ENCODE measurements at places on chromosomes 7 and 10. TPM values are rescaled to one million over a fixed set of nuclear protein-coding genes. Genes with fewer than 3 reads are reported as not detected.

Gene STEAP4
- total RNA-seq, result not detected

DNA sequence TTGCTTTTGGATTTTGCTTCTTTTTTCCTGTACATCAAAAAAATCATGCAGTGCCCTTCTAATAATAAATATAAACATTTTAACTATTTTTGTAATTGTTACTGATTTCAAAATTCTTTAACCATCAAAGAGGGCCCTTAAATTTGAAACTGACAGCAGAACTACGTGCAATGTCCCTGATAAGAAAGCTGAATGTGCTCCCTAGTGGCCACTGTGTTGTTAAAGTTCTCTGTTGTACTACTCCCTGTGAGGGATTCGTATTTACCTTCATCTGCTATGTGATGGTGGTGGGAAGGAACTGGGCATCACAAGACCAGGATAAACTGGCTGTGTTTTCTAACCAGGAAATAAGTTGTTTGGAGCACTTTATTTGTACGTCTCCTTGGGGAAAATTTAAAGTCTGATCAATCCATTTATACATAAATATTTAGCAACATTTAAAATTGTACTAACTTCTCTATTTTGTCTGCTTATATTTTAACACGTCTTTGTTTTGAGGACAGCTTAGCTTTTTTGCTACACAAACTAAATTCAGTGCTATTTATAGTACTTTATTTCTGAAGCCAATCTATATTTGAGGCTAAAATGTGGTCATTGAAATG, 322.4 kb downstream of the HGF start:
- peak; percentile 56 for DNase-seq

Gene PNLIP
- not detected for total RNA-seq

Gene AEBP1
- 65.0 TPM for total RNA-seq

GRCh38 chr10:695396-695795, 5.9 kb upstream of the DIP2C start:
- DNase-seq, result no peak

DNA sequence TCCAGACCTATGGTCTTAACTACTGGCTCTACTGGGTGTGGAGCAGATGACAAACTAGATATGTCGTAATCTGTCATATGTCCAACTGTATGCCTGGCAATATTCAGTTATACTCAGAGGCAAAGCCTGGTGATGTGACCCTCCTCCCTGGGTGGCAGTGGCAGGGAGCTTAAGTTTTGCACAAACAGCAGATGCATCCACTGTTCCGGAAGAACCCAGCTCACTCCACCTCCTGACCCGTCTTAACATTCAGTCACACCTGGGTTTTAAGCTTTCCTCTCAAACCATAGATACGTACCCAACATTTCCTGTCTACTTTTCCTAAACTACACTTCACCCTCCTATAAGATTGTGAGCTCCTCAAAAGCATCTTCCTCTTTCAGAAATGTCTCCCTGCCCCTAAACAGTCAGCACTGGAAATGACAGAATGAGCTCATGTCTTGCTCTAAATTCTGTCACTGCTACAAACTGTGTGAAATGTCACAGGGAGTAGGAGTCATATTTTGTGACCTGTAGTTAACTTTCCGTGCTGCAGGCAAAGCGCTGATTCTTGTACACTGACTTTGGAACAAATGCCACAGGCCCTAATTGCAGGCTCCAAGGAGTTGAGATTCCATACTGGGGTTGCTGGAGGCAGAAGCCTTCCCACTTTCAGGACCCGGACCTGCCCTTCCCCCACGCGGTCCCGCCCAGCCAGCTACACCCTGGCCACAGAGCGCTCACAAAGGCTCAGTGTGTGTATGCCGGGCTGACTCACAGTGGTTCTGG, 23.9 kb downstream of the SCD start:
- peak; percentile 90 for DNase-seq

- DNase-seq, result no peak
Observed at GRCh38 chr10:25056726-25057125, 40.3 kb downstream of the THNSL1 start.

- no peak for DNase-seq
Observed at GRCh38 chr7:35658606-35659201, 36.2 kb downstream of the HERPUD2 start.

- no peak for DNase-seq
Observed at GRCh38 chr10:79066411-79067240, 2.1 kb upstream of the ZMIZ1 start.

GRCh38 chr7:80634505-80634904, 3.9 kb upstream of the CD36 start:
- peak; percentile 72 for DNase-seq

DNA sequence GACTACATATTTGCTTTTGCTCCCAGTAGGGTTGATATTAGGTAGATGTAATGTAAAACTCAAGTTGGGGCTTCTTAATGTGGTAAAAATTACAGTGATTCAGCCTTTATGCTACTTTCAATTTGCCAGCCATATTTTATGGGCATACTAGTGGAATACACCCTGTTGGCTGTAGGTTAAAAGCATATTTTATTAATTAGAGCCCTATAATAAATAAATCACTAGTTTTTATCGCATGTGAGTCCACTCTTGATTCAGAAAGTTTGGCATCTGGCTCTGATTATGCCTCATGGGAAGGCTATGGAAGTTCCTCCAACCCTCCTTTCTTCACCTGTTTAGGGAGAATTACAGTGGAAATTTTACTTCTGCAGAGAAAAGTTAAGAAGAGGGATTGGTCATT, 390.9 kb downstream of the GATA3 start:
- DNase-seq, result no peak

DNA sequence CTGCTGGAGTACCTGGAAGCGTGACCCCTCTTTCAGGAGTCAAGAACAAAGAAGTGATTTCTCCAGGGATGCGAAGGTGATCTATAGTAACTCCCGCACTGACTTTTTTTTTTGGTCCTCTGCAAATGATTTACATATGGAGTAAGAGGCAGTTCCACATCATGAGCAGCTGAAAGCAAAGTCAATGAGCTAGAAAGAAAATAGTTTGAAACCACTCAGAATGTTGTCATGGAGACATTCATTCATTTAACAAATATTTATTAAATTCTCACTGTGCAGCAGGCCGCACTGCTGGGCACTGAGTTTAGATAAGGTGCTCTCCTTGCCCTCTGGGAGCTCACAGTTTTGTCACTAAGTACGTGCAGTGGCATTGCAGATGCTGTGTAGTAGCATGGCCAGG, 206.7 kb downstream of the CAMK1D start:
- DNase-seq, result no peak

Gene IDI2
- not detected for total RNA-seq

- DNase-seq, result no peak
Observed at GRCh38 chr10:78304091-78305045, 270.7 kb downstream of the RPS24 start.

GRCh38 chr10:97764519-97764931, 7.3 kb downstream of the SFRP5 start:
- DNase-seq, result peak; percentile 5

Gene TMEM209
- 15.1 TPM for total RNA-seq

- DNase-seq, result no peak
Observed at GRCh38 chr10:105950410-105950809, 1214.1 kb downstream of the SORCS1 start.

GRCh38 chr10:69217119-69217754, 2.9 kb upstream of the HKDC1 start:
- DNase-seq, result peak; percentile 93

GRCh38 chr10:119784340-119785067, 58.7 kb downstream of the INPP5F start:
- DNase-seq, result no peak

GRCh38 chr10:30041196-30042105, 17.9 kb downstream of the JCAD start:
- no peak for DNase-seq

DNA sequence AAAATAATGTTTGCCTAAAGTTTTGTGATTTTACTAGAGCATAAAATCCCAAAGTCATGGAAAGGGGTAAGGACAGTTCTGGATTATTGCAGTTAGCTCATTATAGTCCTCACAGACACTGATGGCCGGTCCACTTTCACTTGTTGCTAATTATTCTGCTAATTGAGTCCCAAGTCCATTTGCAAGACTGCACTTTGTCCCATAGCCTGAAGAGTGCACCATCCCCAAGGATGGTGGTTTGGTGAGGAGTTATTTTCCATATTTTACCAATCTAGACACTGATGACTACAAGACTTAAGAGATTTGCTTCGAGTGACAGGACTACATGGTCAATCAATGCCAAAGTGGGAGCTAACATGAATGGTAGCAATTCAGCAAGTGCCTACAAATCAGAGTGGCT, 181.8 kb upstream of the CACNA2D1 start:
- DNase-seq, result no peak

- DNase-seq, result no peak
Observed at GRCh38 chr10:14549496-14549895, 218.8 kb upstream of the FRMD4A start.

- no peak for DNase-seq
Observed at GRCh38 chr7:76409537-76409936, at the start of gene SSC4D. SSC4D (minus strand) TSS chr7:76409697; CDS start chr7:76404439, 5,258 bp downstream.

DNA sequence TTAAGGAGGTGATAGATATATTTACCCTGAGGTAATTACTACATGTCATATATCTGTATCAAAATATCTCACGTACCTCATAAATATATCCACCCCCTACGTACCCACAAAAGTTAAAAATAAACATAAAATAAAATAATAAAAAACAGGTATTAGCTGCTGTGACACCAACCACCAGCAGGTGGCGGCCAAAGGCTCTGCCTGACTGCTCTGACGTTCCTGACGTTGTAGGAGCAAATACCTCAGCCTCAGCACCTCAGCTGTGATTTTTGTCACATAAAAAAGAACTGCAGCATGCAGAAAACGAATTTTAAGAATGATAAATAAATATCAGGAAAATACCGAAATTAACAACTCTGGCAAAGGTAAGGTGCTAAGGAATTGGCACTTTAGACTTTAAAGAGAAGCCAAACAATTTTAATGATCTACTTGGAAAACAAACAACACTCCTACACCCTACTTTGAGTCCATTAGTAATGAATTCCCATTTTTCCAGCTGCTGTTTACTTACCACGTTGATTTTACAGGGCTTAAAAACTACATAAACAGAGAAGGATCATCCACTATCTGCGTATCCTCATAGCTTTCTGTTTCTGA, 125.4 kb upstream of the TARP start:
- DNase-seq, result peak; percentile 20

DNA sequence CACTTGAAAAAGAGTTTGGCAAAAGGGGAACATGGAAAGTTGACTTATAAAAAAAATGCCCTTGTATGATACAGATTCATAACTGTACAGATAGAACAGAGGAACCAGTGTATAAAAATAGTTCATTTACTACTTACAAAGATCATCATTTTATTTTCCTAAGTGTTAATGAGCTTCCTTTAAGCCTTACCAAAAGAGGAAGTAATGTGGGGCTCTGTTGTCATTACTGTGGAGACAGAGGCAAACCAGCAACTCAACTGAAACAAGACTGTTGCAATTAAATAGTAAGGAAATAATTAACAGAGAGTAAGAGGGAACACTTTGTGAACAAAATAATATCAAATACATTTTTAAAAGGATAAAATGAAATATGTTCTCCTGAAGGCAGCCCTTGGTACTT, 526.2 kb upstream of the ADARB2 start:
- no peak for DNase-seq

Gene ICA1
- 8.0 TPM for total RNA-seq

Gene ZNF679
- total RNA-seq, result not detected

Gene GPNMB
- 0.91 TPM for total RNA-seq

Gene GRID2IP
- 0.07 TPM for total RNA-seq

DNA sequence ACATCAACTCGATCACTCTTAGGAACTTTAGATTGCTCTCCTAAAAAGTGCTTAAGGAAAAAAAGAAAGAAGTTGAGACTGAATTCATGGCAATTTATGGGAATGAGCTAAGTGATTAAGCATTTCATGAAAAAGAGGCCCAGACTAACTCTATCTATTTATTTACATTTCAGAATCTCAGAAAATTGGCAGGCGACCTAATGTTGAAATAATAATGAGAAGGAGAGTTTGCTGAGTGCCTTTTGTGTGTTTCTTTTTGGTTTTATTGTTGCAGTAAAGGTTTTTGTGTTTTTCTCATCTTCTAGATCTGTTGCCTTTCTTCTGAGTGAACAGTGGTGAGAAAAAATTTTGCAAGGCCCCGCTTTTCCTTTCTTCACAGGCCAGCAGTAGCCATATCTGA, 3.8 kb downstream of the GRK5 start:
- peak; percentile 73 for DNase-seq

- no peak for DNase-seq
Observed at GRCh38 chr7:102082693-102083368, 203.8 kb upstream of the SH2B2 start.

GRCh38 chr10:5499493-5500140, at the start of gene CALML5:
CALML5 (minus strand) TSS chr10:5499570; CDS start chr10:5499438, 132 bp downstream.
- DNase-seq, result no peak

- no peak for DNase-seq
Observed at GRCh38 chr10:43120929-43121314, 17.3 kb upstream of the CSGALNACT2 start.

- peak; percentile 20 for DNase-seq
Observed at GRCh38 chr7:36406156-36406555, 16.5 kb downstream of the ANLN start.

DNA sequence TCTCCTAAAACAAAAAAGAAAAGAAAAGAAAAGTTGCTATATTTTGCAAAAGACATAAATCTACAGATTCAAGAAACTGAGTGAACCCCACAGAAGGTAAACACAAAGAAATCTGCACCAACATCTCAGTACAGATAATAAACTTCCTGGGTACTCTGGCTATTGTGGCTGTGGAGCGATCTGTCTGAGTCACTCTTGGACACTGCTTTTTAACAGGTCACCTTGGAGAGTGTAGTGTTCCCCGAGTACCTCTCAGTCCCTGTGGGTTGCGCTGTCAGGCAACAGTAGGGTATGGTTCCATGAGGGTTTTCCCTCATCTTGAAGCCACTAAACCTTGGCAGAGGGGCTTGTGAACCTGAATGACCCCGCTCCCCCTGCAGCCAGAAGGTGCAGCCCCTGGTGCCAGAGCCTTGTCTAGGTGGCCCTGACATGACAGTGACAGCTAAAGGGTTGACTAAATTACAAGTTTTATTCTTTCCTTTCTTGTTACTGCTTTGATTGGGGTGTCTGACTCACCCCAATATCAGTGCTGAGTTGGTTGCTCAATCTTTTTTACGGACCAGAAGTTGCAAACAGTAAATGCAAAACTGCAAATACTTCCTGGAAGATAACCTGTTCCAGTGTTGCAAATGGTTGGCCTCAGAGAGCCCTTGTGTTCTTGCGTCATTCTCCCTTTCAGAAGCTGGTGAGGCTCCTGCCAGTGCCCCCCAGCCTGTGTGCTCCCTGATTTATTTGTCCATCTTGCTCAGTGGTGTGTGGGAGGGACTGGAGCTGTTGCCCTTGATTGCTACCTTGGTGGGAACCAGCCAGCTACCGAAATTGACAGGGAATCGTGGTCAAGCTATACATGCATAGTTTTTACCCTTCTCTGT, 30.6 kb downstream of the POR start:
- no peak for DNase-seq

Data from astrocyte (in vitro differentiated cells and primary cell).